CD4-positive, alpha-beta T cell treated with Interleukin-2 at 100 ng/mL for 4 hours (primary cell): ENCODE measurements at places on chromosomes 6 and 20.

GRCh38 chr20:18694071-18694470, 106.2 kb downstream of the DTD1 start:
- DNase-seq, result no peak

DNA sequence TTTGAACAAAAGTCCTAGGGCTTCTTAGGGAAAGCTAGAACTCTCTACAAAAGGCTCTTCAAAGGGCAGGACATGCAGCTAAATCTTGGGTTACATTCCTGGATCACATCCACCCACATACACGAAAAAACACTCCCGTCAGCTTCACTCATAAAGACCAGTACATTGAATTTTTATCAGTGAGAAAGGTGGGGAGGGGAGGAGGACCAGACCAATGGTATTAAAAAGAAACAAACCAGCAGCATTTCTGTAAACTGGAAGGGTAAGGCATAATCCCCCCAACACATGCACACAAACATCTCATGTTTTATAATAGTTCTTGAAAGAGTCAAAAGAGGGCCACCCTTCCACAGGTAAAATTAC, 31.6 kb downstream of the MYLK4 start:
- DNase-seq, result no peak

DNA sequence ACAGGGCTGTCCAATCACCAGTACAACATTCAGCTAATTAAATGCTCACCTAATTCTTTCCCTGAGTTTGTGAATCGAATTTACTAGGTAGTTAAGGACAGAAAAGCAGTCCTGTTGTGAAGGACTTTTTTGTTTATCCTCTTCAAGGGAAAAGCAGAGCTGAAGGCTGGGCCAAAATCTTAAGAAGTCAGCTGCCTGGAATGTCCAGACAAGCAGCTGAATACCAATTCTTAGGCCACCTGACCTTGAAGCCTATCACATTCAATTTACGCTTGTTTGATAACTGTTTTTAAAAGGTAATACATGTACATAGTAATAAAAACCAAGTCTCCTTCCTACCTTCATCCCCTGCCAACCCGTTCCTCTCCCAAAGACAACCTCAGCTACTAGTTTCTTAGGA, 56.4 kb downstream of the UQCC1 start:
- DNase-seq, result no peak

DNA sequence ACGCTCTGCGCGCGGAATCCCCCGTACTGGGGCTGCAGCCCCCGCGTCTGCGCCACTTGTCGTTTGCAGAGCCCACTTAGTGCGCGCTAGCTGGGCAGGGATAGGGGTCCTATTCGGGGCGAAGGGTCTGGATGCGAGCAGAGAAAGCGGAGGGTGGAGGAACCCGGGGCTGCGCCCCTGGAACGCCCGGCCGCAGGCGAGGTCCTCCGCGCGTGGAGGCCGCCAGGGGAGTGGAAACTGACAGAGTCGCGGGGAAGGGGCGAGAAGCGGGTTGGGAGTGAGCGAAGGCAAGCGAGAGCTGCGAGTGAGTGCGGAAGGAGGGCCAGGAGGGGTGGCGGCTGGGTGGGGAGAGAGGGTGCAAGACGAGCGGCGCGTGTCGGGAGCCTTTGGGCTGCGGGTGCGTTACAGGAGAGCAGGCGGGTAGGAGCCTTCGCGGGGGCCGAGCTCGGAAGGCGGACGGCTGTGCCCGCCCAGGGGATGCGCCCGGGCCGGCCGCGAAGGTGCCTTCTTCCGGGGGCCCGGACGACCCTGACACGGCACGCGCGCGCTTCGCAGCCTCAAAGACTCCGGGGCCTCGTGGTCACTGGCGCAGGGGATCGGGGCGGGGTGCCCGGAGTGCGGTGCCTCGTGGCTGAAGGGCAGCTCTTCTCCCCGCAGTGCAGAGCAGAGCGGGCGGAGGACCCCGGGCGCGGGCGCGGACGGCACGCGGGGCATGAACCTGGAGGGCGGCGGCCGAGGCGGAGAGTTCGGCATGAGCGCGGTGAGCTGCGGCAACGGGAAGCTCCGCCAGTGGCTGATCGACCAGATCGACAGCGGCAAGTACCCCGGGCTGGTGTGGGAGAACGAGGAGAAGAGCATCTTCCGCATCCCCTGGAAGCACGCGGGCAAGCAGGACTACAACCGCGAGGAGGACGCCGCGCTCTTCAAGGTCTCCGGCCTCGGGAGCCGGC, 1.2 kb downstream of the IRF4 start:
- DNase-seq, result peak; percentile 25

GRCh38 chr6:16184129-16184528, 54.3 kb upstream of the GMPR start:
- DNase-seq, result peak; percentile 25

GRCh38 chr6:142152746-142153145, 5.7 kb downstream of the VTA1 start:
- DNase-seq, result no peak

- no peak for DNase-seq
Observed at GRCh38 chr20:46232539-46232938, 75.8 kb downstream of the CDH22 start.

- DNase-seq, result no peak
Observed at GRCh38 chr6:8743170-8743745, 307.9 kb upstream of the SLC35B3 start.
